ENCODE measurements at places on chromosomes 3 and 15.

DNA sequence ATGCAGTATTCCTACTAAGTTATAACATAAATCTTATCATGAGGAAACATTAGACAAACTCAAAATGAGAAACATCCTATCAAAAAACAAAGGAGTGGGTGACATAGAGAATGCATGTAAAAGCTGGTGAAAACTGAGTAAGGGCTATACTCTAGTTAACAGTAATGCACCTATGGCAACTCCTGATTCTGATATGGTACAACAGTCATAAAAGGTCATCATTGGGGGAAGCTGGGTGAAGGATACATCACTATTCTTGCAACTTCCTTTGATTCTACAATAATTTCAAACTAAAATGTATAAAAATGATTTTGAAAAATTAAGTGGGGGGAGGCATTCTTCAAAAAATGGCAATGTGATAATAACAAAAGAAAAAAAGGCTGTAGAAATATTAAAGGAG is 6.8 kb downstream of the PIK3R4 start:
- DNase-seq: no peak

GRCh38 chr3:184474897-184475296 is 86.7 kb upstream of the EPHB3 start:
- DNase-seq: no peak

GRCh38 chr3:81620849-81621248 is 140.6 kb downstream of the GBE1 start:
- no peak for DNase-seq

DNA sequence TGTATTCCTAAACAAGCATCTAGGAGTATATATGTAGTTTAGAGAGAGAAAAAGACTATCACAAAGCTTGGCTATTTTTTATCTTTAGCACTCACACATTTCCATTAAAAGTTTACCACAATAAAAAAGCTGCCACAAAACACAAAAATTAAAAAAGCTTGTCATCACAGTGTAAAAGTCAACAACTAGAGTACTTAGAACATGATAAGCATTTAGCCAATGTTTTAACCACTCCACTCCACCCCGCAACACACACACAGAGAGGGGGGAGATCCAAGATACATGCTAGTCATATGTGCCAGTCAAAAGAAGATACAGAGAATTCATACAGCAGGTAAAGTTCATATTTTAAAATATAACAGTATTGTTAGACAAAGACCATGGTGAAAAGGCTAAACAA is 79.7 kb downstream of the STAG1 start:
- no peak for DNase-seq

DNA sequence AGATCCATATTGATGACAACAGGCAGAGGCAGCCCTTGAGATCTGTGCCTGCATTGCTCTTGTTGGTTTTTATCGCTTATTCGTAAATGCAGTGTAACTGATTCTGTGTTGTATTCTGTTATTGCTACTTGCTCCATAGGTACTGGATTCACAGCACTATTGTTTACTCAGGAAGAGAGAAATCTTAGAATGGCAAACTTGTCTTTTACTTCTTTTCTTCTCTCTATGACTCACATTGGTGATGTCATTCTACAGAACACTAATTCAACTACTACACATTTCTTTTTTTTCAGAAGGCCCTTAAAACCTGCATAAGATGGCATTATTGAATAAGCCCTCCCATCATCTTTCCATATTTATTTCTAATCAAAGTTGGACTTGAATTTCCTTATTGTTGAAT is 201.0 kb upstream of the GBE1 start:
- no peak for DNase-seq

DNA sequence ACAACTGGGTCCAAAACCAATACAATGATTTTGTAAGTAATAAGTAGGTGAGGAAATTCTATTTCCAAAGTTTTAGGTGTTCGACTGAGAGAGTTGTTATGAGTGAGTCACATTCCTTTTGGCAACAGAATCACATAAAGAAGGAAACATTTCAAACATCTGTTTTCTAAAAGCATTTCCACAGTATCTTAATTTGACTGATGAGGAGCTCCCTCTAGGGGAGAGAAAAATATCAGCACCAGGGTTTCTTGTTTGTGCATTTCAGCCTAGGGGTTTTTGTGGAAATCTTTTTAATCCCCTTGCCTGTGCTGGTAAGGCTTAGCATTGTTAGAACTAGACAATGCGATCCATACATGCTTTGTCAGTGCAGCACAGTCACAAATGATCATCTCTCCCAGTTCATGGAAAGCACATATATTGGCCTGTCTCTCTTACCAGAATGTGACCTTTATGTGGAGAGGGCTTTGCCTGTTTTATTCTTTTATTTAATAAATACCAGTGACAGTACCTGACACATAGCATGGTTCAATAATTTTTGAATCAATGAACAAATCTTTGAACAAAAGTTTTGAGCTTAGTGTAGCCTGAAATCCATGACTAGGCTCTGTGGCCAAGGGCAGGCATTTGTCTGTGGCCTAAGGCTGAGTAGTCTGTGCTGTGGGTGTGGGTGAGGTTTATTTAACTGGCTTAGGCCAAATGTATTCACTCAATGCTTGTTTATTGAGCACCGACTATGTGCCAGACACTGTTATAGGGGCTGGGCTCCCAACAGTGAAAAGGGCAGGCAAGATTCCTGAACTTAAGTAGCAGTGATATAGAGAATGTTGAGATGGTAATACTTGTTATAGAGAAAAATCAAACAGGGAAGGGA is 21.1 kb upstream of the IQCF6 start:
- no peak for DNase-seq

- DNase-seq: no peak
Observed at GRCh38 chr15:41849204-41849603, 10.6 kb downstream of the PLA2G4B start.

DNA sequence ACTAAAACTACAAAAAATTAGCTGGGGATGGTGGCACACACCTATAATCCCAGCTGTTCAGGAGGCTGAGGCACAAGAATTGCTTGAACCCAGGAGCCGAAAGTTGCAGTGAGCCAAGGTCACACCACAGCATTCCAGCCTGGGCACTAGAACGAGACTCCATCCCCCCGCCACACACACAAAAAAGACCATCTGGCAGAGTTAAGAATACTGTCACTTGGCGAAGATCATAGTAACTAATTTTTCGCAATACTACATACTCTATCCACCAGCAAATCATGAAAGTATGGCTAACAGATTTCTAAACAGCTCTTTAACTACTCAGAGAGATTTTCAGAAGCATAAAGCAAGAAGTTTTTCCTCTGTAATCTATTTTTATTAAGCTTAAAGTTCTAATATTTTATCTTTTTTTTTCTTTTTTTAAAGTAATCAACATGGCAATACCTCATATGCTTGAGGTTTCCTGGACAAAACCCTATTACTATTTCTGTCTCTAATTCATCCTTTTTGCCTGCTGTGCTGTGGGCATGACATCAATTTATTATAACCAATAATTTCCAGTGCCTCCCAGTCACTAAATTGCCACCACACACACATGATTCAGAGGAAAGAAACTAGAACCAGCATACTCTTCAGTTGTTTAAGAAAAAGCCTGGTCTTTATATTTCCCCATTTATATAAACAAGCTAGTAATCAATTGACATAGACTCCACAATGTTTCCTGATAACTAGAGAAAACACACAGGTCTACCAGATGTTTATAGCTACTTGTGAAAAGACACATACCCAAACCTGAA is 46.9 kb downstream of the CHSY1 start:
- DNase-seq: no peak

DNA sequence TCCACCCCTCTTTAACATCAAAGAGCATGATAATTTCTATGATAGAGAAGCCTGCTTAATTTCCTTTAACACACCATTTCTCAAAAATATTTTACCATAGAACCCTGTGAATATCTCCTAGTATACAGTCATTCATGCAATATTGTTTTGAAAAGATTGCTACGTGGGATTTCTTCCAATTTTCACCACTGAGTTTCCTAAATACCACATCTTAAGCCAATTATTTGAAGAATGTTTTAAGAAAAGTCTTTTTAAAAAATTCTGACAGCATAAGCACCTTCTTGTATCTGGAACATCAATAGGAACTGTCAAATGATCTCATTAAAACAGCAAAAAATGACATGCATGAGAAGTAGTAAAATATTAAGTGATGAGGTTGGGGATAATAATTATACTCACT is 1126.7 kb downstream of the TUSC7 start:
- DNase-seq: no peak

DNA sequence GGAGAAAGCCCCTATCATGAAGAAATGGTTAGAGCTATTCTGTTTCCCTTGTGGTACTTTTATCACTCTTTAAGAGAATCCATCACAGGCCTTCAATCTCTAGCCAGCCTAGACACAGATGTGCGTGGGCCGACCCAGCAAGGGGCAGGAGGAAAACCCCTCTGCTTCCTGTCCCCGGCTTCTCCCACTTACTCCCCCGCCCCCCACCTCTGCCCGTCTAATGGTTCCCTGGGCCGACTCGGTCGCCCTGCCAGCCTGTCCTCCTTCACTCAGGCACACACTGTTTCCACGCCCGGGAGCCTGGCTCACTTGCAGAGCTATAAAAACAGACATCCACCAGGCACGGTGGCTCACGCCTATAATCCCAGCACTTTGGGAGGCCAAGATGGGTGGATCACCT is 58.3 kb upstream of the TFRC start:
- DNase-seq: no peak

DNA sequence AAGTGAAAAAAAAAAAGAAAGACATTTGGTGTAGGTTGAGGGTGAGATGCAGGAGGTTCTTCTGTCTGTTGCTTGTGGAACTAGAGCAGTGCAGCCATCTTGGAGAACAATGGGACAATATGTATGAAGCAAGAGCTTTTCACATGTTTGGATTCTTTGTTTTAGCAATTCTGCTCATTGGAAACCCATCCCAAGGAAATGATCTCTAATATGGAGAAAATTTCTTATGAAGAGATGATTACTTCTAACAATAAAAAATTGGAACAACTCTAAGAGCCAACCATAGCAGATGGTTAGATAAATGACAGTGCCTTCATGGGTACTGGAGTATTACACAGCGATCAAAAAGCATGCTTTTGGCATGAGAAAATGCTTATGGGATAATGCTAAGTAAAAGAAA is 56.3 kb downstream of the RASGRF1 start:
- no peak for DNase-seq
